ENCODE measurements at places on chromosomes 7 and 10. TPM values are rescaled to one million over a fixed set of nuclear protein-coding genes. Genes with fewer than 3 reads are reported as not detected.

RSPH10B gene
- not detected for total RNA-seq

CDHR1 gene
- total RNA-seq: not detected

DNA sequence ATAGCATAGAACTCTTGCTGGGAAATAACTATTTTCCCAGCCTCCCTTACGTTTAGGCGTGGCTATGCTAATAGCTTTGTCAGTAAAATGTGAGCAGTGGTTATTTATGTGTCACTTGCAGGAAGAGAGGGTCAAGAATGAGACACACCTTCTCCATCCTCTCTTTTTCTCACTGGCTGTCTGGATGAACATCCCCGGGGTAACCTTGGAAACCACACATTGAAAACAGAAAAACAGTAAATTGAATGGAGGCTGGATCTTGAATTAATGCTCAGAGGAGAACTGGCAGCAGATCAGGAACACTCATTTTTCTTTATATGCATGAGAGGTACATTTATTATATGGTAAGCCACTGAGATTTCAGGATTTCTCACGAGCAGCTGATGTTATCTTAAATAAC lies 127.6 kb downstream of the DNAJB9 start:
- no peak for DNase-seq

DNA sequence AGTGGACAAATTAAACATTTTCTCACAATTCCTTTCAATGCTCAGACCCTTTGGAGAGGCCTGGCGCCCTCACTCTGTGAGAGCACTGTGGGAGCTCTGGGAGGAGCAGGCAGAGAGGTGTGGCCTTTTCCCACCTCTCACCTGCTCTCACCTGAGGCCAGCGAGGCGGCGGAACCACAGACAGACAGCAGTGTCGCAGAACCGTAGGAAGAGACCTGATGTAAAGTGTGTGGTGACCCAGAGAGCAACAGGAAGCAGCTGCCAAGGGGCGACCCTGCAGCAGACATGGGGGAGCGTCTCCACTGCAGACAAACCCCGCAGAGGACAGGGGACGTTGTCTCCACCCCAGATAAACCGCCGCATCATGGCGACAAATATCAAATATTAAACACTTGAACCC lies 15.6 kb upstream of the PARP12 start:
- DNase-seq: no peak

DNA sequence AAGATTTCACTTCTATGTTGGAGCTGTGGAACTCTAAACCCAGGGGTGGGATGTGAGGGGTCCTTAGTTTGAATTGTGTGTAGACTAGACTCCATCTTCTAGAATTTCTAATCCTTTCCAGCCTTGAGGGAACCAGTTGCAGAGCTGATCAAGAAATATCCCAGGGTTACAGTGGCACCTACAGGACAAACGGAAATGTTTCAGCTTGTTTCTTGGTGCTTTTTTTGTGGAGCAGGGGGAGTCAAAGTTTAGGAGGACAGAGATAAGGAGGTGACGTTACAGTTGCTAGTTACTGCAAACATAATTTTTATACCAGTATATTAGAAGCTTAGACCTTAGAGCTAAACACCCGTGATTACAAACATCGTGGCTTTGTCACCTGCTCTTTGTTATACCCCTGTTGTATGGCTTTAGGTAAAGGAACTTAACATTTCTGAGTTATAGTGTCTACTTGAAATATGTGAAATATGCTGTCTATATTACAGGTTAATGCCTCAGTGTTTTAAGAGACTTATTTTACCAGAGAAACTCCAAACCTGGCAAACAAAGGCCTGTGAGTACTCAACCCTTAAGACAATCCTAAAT lies 84.5 kb upstream of the DYNC1I1 start:
- DNase-seq: peak; percentile 21

GRCh38 chr7:6179620-6180343 lies 92.6 kb downstream of the CYTH3 start:
- DNase-seq: no peak

DNA sequence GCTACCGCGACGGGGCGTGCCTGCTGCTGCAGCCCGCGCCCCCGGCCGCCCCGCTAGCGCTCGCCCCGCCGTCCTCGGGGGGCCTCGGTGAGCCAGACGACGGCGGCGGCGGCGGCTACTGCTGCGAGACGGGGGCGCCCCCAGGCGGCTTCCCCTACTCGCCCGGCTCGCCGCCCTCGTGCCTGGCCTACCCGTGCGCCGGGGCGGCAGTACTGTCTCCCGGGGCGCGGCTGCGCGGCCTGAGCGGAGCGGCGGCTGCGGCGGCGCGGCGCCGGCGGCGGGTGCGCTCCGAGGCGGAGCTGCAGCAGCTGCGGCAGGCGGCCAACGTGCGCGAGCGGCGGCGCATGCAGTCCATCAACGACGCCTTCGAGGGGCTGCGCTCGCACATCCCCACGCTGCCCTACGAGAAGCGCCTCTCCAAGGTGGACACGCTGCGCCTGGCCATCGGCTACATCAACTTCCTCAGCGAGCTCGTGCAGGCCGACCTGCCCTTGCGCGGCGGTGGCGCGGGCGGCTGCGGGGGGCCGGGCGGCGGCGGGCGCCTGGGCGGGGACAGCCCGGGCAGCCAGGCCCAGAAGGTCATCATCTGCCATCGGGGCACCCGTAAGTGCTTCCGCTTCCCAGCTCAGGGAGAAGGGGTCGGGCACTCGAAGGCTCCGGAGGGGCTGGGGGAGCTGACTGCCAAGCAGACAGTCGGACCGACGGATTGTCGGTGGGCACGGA lies 761 bp downstream of the PTF1A start:
- DNase-seq: no peak

DNA sequence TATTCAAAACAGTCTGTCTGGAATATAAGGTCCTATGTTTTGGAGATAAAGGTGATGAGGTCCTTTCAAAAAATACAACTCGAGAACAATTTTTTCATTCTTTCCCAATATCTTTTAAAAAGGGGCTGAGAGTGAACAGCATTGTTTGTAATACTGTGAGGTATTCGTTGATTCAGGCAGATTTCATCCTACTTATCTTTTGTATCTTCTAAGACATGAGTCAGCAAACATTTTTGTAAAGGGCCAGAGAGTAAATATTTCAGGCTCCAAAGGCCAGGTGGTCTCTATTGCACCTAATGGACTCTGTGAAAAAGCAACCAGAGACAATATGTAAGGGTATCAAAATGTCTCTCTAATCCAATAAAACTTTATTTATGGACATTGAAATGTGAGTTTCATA lies 8.1 kb upstream of the ANK3 start:
- DNase-seq: no peak

- no peak for DNase-seq
Measured at GRCh38 chr7:101664436-101664835, 35.3 kb upstream of the MYL10 start.

Data from PC-9 (cell line).